GOT3 (cell line): ENCODE measurements at places on chromosomes 5 and 9.

- DNase-seq = no peak
These were observed 2.6 kb upstream of the NFIL3 start for GRCh38 chr9:91426123-91426745.

DNA sequence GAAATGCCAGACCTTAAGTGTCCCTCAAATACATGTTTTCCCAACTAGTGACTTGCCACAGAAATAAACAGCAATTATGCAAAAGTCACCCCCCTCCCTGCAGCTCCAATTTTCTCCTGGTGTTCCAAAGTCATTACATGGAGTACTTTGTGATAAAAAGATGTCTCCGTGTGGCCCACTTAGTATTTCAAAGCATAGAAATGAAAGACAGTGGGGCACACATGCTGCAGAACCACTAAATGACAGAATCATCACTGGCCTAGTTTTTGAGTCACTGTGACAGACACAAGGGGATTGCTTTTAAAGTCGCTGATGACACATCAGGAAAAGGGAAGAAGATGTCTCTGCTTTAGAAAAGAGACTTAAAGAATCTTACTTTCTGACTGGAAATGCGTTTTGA is 323.4 kb downstream of the PSAT1 start:
- DNase-seq = no peak

GRCh38 chr5:137310051-137310730 is 188.9 kb downstream of the SPOCK1 start:
- no peak for DNase-seq

DNA sequence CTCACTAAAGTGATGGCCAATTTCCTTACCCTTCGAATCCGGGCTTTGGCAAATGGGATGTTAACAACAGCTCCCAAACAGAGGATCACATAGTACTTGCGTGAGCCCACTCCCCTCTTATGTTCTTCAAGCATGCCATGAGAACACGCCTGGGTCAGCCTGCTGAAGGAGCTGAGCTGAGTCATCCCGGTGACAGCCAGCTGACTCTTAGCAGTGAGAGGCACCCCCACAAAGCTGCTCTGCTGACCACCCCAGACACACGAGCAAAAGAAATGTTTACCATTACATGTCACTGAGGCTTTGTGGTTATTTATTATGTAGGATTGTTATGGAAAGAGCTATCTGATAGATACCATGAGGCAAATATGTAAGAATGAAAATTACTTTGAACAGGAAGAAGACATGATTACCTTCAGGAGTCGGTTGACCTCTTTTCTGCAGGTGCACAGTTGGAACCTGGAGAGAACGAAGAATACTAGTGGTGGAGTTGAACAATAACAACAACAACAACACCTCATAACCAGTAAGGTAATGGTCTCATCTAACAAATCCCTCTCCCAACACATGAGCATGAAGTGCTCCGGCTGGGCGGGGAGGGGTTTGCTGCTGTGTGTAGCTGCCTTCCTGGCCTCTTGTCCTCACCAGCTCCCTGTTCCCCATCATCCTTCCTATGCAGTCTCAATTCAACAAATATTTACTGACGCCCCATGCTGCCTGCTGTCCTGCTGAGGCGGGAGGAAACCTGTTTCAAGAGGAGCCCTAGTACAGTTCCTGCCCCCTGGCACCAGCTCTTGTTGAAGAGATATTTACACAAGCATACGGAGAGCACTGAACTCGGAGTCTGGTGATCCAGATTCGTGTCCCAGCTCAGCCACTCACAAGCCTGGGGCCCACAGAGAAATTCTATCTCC is 69.4 kb upstream of the LHFPL2 start:
- no peak for DNase-seq

DNA sequence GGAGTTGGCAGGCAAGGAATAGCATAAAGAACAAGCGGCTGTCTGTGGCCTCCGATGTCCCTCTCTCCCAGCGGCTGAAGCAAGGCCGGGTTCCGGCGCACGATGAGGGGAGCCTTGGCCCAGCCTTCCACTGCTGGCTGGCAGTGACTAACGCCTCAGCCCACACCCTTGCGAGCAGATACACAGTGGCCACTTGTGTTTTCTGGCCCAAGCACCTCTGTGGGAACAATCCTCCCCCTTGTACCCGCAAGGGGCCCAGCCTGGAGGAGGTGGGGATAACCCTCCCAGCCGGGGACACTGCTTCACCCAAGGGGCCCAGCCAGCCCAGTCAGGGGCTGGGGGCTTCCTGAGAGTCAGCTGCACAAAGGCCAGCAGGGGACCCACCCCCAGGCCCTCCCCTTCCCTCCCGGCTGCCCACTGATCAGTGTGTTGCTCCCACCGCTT is 23.2 kb downstream of the STK10 start:
- no peak for DNase-seq

GRCh38 chr5:134130239-134130945 is 15.9 kb downstream of the TCF7 start:
- no peak for DNase-seq

- DNase-seq = no peak
These were observed 127.6 kb downstream of the GADD45G start for GRCh38 chr9:89732295-89732938.

DNA sequence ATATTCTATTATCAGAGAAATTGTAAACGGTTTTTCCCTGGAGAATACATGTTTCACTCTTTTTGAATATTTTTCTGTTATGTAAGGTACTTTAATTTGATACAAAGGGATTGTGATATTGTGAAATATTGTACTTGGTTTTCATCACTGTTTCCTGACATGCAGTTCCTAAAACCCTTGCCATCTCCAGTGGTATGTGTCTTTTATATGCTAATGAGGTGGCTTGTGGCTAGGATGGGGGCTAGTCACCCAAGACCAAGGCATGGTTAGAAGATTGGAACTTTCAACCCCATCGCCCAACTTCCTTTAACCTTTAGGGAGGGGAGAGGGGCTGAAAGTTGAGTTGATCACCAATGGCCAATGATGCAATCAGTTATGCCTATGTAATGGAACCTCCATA is 160.6 kb downstream of the TAF11L14 start:
- DNase-seq = no peak

- DNase-seq = no peak
These were observed 41.9 kb downstream of the HSDL2 start for GRCh38 chr9:112421771-112422222.

- no peak for DNase-seq
These were observed 1.5 kb upstream of the MYOZ3 start for GRCh38 chr5:150659360-150660107.

GRCh38 chr5:139190125-139190524 is 8.0 kb downstream of the SIL1 start:
- no peak for DNase-seq

DNA sequence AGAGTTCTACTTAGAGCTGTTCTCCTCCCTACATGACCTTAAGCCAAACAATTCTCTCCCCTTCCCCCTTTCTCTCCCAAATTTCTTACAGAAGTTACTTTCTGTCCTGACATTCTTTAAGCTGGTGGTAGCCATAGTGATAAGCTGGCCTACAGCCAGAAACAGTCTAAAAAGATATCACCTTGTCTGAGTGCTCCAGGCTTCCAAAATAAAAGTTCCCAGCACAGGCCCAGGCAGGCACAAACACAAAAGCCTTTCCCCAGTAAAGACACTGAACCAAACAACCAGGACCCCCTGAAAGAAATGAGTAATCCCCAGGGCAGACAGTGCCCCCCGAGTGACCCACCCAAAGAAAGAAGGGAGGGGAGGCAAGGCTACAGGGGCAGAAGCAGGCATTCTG is 19.2 kb downstream of the SIL1 start:
- DNase-seq = no peak

DNA sequence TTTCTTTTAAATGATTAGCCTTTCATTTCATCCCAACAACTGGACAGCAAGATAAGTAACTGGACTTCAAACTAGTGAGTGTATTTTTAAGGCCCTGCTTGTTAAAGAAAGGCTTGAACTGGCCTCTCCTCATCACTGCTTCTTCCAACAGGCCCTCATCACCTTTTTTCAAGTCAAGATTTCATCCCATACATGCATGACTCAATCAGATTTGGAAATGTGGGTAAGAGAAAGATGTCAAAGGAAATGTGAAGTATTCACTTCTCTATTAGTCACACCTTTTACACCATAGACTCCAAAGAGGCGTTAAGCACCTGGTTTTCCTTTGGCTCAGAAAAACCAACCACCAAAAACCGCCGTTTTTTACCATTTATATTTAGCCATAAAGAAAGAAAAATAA is 4.9 kb downstream of the NR4A3 start:
- DNase-seq = no peak

- DNase-seq = no peak
These were observed 225.9 kb upstream of the MAP3K1 start for GRCh38 chr5:56589481-56589860.

DNA sequence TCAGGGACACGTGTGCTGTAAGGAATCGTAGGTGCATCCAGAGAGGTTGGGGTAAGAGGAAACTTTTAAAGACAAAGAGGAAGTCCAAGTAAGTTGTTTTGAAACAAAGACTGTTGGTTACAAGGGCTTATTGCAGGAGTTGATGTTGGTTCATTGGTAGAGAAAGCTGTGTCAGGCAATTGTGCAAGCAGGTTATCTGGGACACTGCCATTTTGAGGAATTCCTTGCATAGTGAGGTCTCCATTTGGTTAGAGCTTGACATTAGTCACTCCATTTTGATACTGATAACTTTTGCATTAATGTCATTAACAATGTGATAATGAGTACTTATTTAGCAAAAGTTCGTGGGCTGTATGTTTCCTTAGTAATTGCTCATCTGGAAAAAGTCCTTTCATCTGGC is 24.9 kb downstream of the CNOT6 start:
- no peak for DNase-seq

DNA sequence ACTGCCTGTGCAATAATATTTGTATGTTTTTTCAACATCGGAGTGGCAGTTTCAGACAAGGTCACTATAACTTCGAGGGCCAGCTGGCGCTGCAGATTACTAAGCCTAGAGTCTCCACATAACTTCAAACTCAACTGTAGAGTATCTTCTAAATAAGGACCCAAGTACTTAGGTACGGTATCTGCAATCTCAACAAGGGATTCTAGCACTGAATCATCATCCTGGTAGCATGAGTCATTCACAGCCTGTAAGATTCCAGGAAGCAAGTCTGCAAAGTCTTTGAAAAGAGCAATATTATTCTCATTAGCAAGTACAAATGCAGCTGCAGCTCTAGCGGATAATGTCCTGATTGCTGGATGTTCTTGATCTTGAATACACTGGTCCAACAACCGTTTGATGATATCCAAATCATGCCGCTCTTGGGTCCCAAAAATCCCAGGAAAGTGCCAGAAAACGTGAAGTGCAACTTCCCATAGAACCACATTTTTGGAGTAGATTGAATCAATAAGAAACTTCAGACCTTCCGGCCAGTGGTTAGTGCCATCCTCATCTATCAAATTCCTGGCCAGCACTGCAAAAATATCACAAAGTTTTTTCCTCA is 654 bp downstream of the RANBP6 start:
- DNase-seq = no peak

DNA sequence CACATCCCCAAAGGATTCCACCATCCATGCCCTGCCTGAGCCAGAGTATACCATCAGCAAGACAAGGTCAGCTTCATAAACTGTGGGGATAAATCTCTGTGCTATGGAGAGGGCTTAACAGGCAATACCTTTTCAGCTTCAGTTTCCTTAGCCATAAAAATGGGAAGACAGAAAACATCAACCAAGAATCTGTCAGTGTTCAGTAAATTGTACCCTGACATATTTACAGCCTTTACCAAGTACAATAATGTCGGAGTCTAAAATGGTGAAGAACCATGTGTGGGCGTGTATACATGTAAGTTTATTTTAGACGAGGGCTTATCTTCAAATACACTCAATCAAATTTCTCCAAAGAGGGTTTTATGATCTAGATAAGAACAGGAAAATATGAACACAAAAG is 94.7 kb downstream of the ELAVL2 start:
- DNase-seq = no peak

DNA sequence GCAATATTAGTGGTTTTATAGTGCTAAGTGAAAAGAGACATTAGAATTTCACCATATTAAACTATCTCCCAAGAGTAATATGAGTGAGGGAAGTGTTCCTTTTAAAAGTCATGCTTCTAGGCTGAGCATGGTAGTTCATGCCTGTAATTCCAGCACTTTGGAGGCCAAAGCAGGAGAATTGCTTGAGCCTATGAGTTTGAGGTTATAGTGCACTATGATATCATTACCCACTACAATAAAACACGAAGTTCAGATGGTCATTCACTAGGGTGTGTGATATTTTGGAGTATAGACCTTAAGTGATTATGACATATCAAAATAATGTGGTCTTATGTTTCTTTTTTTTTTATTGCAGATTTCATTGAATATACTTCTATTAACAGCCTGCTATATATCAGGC is 6.7 kb downstream of the KIF2A start:
- DNase-seq = no peak

DNA sequence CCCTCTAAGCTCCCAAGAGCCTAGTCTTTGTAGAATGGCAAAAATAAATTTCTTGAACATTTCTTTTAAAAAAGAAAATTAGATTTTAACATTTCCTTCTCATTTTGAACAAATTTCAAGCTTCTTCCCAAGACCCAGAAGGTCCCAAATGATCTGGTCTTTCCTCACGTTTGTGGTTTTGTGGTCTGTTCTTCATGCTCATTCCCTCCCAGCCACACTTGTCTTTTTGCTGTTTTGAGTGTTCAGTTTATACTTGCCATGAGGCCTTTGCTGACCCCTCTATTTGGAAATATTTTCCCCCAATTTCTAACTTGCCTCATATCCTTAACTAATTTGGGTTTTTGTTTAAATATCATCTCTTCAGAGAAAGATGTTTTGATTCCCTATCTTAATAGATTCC is 133.4 kb upstream of the PAPPA start:
- no peak for DNase-seq

- no peak for DNase-seq
These were observed 9.8 kb downstream of the OCLN start for GRCh38 chr5:69502367-69502766.

DNA sequence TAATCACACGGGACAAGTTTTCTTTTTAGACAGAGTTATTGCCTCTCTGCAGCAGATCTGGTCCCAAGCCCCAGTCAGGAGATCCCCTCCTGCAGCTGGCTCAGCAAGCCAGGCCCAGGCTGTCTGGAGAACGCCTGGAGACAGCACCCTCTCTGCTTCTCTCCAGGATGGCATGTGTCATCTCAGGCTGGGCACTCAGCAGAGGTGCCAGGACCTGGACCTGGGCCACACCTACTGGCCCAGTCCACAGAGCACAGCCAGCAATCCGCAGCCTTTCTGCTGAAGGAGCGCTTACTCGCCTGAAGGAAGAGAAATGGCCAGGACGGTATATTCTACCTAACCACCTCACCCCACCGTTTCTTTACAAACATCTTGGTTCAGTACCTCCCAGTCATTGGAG is 4.7 kb upstream of the TBC1D9B start:
- no peak for DNase-seq

GRCh38 chr9:124281931-124282371 is 24.2 kb downstream of the NEK6 start:
- no peak for DNase-seq

- no peak for DNase-seq
These were observed 79.9 kb upstream of the SLC1A3 start for GRCh38 chr5:36526537-36526936.

DNA sequence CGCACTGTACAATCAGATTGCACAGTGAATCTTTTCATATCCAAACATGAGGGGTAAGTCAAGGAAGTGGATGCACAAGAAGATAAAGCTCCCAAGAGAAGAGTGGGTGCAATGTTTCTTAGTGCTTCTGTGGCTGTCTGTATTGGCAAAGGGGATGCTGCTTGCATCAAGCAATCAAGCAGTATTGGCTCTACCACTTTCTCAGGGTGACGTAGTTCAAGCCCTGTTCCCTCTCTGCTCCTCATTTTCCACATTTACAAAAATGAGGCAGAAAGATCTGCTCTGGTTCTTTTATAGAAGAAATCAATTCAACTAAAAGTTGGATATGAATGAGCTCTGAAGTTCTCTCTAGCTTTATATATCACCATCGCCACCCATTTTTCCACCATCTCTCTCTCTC is 2.3 kb downstream of the TNFSF8 start:
- DNase-seq = no peak

- no peak for DNase-seq
These were observed 192.9 kb downstream of the EPB41L4A start for GRCh38 chr5:112226215-112226614.
